Activated naive CD4-positive, alpha-beta T cell treated with anti-CD3 and anti-CD28 coated beads, Interleukin-2, amount 10 ng/mL, durations not matched to agents 5 hours and 36 hours (primary cell): ENCODE measurements at places on chromosomes 2 and 18. TPM values are rescaled to one million over a fixed set of nuclear protein-coding genes. Genes with fewer than 3 reads are reported as not detected.

TSPYL6 gene
- total RNA-seq = not detected

CNTNAP5 gene
- not detected for total RNA-seq

FOSL2 gene
- 54.6 TPM for total RNA-seq

PRKAG3 gene
- not detected for total RNA-seq

GALNT13 gene
- 0.14 TPM for total RNA-seq

RMDN2 gene
- total RNA-seq = 2.0 TPM

DPP10 gene
- not detected for total RNA-seq

TMEM163 gene
- total RNA-seq = 0.17 TPM

INO80B gene
- total RNA-seq = 42.9 TPM

AGXT gene
- total RNA-seq = not detected

REEP1 gene
- total RNA-seq = 0.28 TPM

MDH1 gene
- 159 TPM for total RNA-seq

DUSP28 gene
- 10.1 TPM for total RNA-seq

CTAGE1 gene
- not detected for total RNA-seq

GRB14 gene
- not detected for total RNA-seq

IL1B gene
- not detected for total RNA-seq

GPD2 gene
- 13.9 TPM for total RNA-seq

ATG9A gene
- 54.3 TPM for total RNA-seq
